ENCODE measurements at places on chromosomes 4 and X.

DNA sequence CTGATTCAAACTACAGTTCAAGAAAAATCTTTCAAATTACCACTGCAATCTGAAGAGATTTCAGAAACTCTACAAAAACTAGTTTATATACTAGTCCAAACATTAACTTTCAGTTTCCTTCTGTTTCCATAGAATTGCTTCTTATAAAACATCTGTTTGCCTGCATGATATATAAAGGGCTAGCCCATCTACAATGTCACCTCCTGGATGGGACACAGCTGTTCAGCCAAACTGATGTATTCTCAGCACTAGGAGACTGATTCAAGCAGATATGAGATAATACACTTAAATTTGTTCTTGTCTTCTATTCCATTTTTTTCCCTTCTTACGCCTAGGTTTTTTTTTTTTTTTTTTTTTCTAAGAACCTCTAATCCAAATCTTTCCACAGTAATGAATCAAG is 1569.7 kb upstream of the IGFBP7 start:
- DNase-seq = no peak

DNA sequence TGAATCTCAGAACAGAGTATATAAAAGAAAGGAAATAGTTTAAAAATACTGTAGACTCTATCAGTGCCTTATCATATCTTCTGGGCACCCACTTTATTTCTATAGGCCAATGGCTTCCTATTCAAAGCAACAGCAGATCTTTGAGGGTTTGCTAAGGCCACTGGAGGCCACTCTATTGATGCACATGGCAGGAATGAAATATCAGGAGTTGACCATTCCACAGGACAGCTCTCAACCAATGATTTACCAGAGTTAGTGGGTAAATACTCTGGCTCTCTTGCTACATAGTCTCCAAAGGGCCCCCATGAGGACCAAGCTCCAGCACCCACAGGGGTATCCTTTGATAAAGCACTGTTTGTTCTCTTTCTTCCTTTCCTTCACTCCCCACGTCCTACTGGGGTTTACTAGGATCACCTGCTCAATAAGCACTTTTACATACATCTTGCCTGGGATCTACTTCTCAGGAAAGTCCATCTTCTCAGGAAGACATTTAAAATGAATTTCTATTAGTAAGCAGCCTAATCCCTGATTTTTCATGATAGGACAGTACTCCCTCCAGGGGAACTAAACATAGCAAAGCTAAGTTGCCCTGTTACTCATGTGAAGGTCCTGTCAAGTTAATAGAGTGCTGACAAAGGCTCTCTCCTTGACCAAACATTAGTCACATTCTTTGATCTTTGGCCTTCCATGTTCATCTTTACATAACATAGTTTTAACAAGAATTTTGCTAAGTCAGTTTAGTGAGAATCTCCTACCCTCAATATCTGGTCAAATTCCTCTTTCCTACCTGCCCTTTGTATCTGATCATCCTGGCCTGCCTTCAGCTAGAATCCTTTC is 459.7 kb downstream of the GRXCR1 start:
- no peak for DNase-seq

DNA sequence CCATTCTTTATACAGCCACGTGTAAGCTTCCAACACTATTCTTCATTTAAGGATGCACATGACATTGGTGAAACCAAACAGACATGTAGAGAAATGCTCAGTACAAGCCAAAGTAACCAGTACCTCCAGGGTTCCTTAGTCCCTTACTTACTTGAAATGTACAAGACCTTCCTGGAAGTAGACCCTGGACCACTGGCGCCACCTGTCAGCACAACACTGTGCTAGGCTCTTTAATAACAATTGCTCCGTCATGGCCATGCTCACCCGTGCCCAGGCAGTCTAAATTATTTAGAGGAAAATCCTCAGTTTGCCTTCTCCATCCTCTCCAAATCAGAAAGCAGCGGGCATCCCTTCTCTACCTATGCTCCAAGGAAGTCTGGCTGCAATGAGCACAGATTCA is 52.7 kb downstream of the ADGRA3 start:
- no peak for DNase-seq

DNA sequence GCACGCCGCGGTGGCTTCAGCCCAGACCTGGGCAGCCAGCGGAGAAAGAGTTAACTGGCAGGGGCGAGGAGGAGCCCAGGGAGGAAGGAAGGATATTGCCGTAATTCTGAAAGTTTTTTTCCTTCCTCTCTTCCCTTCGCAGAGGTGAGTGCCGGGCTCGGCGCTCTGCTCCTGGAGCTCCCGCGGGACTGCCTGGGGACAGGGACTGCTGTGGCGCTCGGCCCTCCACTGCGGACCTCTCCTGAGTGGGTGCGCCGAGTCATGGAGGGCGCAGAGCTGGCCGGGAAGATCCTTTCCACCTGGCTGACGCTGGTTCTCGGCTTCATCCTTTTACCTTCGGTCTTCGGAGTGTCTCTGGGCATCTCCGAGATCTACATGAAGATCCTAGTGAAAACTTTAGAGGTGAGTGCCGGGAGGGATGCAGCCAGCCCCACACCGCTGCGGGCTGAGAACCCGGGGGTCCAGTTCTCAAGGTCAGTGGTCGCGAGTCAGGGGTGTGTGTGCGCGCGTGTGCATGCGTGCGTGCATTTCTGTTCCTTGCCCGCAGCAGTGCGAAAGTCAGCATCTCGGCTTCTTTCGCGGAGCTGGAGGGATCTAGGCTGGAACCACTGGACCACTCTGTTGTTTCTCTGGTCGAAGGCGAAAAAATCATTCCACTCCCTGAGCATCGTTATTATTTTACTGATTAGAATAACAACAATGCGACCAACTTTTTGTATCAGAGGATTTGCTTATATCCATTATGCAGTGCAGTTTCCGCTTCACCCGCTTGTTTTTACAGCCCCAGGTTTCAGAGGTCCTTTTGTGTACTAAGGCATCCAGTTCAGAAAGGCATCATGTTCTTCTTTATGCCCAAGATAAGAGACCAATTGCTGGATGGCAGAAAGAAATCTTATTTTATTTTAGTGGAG is 709 bp downstream of the GPAT3 start:
- DNase-seq = no peak

DNA sequence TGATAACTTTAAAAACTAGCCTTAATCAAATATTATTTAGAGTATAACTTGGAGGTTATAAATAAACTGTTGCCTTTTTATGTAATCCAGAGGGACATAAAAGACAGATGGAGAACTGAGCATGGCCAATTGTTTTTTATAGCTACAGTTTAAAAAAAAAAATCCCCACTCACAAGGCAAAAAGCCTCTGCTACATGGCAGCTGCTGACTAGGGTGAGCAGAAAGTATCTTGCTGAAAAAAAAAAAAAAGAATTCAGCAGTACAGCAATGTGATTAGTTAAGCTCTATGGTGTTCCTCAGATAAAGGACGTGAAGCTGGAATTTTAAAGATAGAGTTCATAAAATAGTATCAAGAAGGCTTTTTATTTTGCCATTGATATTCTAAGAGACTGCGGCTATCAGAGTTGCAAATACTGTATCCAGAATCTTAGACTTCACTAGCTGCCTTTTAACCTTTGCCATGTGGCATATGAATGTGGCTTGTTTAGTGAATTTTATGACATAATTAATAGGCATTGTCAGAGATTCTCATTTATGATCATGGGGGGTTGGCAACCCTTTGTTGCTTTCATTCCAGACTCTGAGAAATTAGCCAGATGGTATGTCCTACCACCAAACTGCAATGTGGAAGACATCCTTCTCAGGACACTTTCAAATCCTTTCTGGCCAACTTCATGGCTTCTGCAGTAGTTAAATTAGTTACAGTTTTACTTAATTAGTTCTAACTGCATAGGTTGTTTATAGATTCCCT is 498.0 kb downstream of the STPG2 start:
- DNase-seq = no peak

DNA sequence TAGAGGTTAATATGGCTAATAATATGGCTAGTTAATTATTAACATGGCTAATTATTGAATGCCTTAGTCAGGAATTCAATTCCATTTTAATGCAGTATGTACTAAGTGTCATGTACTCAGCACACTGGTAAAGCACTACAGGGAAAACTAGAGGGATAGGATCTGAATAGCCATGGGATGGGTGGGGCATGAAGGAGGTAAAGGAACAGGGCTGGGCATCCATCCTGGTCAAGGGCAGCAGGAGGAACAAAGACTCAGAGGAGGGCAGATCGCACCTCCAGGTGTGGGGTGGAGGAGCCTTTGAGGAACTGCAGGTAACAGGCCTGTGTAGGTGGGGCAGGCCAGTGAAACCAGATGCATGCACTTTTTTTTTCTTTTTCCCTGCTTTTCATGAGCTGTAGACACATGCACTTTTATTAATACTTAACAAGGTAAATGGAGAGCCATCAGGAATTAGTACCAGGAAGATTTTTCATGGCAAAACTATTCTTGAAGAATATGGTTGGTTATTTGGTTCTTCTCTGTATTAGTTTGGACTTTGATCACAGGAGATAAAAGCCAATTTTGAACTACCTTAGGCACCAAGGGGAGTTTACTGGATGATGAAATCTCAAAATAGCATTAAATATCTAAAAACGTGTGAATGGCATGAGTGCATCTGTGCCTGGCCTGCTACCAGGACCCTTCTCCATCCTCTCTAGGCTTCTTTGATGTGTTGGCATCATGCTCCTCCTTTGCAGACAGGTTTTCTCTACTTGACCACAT is 88.3 kb downstream of the CC2D2A start:
- no peak for DNase-seq

DNA sequence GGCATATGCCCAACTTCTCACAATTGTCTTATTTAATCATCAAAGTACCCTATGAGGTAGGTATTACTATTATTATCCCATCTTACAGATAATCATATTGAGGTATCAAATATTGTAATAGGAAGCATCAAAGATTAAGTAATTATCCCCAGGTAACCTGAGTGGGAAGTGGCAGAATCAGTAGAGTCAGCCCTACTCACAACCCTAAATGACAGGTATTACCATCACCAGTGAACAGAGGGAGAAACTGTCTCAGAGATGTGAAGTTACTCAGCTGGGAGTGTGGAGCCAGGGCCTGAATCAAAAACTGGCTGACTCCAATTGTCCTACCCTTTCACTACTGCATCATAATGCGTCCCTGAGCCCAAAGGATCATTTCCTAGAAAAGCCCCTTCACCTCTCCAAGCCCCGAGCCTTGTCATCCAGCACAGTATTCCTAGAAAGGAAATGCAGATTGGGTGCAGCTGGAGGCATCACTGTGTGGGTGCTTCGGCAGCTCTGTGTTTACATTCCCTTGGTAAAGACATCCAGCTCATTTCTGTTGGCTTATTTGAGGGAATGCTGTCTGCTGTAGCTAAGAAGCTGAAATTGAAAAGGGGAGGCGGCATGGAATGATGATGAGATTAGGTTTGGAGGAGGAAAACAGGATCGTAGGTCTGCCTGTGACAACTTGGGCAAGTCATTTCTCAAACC is 72.8 kb downstream of the DHX15 start:
- DNase-seq = no peak

- DNase-seq = no peak
Measured at GRCh38 chr4:158347556-158347955, 137.3 kb downstream of the TMEM144 start.

- peak; percentile 27 for DNase-seq
Measured at GRCh38 chrX:39581411-39581810, 516.3 kb downstream of the BCOR start.

- no peak for DNase-seq
Measured at GRCh38 chr4:55358668-55359067, 12.6 kb downstream of the SRD5A3 start.

DNA sequence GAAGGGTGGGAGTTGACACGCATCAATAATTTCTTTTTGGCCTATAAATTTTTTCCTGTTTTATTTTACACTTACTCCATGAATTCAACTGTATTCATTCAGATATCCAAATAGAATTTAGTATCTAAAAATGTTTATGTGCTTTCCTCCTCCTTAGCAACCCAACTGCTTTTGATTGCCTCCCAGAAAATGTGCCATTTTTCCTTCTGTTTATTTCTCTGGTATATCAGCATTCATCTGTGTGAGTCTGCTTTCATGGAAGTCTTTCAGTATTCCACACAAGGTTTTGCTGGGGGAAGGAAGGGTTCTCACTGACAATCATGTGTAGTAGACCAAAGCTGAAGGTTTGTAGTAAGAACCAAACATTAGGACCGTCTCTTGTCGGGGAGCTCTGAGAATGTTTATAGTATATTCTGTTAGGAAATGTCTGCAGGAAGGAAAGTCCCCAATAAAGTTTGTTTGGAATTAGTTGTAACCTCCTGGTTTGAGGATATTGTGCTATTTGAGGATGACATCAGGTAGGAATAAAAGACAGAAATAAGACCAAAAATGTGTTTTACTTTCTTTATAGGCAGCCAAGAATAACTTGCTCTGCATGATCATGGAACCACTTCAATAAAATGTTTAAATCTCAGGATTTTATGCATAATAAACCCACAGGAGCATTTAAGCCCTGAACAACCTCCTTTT is 673.6 kb upstream of the INTU start:
- DNase-seq = no peak

- no peak for DNase-seq
Measured at GRCh38 chrX:69357317-69357716, 146.8 kb upstream of the NALF2 start.

DNA sequence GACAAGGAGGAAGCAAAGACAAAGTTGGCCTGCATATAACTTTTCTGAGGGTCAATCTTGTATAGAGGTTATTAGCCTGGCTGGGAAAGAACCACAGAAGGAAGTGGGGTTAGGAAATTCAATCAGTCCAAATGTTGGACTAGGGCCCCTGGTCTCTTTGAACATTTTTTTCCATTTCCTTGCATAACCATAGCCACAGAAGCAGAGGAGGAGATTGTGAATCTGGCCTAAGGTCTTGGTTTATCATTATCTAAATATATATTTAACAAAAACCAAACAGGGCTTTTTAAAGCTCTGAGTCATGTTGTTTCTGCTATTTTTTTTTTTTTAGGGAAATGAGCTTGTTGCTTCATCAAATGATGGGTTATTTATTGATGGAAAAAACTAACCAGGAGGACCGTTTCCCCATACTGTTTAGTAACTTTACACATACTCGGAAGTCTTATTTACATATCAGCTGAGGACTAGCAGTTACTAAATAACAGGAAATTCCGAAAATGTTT is 97.7 kb upstream of the ACSL4 start:
- DNase-seq = no peak

- no peak for DNase-seq
Measured at GRCh38 chr4:140028676-140029517, 125.1 kb downstream of the MAML3 start.

GRCh38 chrX:74523870-74524735 is 90.3 kb downstream of the RLIM start:
- DNase-seq = no peak

GRCh38 chr4:37812713-37813112 is 13.8 kb upstream of the PGM2 start:
- no peak for DNase-seq

- DNase-seq = no peak
Measured at GRCh38 chr4:52651996-52652672, 7.0 kb downstream of the USP46 start.

DNA sequence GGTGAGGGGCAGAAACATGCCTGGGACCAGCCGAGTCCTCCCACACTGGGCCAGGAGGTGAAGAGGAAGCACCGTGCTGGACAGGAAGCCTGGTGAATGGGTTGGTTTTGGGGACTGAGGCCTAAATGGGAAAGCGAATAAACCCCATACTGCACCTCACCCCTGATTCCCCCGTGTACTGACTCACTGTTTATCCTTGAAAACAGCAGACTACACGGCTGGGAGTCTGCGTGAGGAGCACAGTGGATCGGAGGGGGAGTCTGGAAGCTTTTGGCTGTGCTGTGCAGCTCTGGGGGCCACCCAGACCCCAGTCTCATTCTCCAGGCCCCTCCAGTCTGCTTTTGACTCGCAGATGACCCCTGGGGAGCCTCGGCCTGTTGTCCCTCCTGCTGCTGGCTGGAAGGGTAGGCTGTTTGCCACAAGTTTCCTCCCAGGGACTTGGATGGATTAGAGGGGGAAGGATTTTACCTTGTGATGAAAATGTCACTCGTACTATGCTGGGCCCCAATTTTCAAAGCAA is 90.0 kb downstream of the PSAPL1 start:
- DNase-seq = no peak

Data from NCI-H2029 (cell line).